ENCODE measurements at places on chromosomes 3 and 15.

DNA sequence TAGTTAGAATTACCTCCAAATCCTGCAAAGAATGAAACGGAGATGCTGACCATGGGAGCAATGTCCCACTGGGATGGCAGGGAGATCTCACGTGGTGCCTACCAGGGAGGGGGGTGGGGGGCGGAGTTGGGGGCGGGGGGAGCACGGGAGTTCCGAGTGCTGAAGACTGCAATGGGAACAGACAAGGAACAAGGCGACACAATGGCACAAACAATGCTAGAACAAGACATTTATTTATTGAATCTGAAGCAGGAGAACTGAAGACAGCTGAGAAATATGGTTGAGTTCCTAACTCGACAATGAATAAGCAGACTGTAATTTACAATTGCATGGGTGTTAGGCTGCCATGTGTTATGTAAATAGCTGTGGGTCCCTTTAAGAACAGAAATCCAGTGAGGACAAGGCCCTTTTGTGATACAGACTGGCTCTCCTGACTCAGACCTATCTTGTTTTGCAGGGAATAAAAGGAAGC is 91.2 kb downstream of the AQP9 start:
- no peak for DNase-seq

GRCh38 chr3:130379274-130379673 is 33.8 kb downstream of the COL6A5 start:
- no peak for DNase-seq

DNA sequence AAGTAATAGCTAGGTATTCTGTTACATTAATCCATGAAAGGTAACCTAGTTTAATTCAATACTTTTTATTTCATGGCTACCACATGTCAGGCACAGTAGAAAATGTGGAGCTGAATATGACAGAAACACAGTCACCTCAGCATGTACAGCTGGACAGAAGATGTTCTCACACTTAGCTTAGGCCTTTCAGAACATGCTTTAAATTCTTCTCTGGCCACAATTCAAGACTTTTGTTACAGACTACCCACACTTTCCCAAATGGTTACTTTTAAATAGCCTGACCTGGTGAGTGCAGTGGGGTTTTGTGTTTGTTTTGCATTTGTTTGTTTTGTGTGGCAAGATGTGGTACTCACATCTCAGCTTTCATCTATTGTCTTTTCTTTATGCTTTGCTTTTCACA is 1079.5 kb downstream of the IGSF11 start:
- no peak for DNase-seq

DNA sequence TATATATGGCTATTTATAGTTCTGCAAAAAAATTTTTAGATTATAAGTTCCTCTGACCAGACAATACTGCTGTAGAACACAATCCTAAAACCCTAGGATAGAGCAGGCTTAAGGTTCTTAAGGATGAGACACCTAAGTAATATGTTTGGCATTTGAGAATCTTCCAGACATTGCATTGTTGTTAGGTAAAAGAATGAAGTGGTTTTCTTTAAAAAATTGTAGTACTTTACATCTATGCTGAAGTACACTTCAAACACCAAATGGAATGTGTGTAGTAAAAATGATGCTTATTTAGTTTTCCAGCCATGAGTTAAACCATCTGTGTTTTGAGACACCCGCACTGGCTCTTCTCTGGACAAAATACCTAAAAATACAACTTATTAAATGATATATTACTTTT is 857.7 kb downstream of the OTOL1 start:
- no peak for DNase-seq

DNA sequence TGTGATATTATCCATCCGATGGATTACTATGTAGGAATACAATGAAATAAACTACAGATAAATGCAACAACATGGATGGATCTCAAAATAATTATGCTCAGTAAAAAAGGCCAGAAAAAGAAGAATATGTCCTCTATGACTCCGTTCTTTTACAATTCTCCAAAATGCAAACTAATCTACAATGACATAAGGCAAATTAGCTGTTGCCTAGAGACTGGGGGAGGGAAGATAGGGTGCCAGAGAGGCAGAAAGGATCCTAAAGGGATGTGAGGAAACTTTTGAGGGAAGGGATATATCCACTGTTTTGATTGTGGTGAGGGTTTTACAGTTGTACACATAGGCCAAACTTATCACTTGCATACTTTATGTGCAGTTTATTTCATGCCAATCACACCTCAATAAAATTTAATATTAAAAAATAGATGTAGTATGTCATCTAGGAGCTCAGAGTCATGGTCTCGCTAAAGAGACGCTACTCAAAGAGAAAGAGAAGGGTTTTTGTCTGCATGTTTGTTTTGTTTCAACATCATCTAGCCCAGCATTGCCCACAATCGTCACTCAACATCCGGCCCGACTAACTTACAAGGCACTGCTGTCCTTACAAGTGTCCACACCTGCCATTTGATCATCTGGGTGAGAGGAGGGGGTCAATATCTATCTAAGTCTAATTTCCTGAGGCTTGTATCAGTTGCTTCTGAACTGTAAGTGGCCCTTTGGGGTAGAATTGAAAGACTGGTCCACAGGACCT is 29.5 kb downstream of the HES1 start:
- no peak for DNase-seq

DNA sequence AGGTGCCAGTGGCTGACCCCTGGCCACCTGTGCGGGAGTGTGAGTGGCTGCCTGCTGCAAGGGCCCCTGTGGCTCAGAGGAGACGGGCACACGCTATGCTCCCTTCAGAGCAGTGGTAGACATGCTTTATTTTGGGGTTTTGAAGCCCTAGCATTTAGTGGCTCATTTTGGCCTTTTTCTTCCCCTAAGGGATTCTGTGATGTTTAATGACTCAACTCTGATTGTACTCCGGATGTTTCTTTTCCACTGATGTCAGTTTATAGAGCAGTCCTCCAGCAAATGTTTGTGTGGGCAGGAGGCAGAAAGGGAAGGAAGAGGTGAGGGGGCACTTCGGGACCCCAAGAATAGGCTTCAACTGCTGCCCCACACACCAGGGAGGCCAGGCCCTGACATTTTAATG is 288.9 kb upstream of the C2CD4B start:
- no peak for DNase-seq

GRCh38 chr3:186361762-186362536 is at the start of gene DGKG:
DGKG (minus strand) TSS chr3:186362234; CDS start chr3:186320459, 41,775 bp downstream.
- no peak for DNase-seq

- DNase-seq = no peak
Measured at GRCh38 chr15:39461536-39462130, 119.2 kb upstream of the THBS1 start.

DNA sequence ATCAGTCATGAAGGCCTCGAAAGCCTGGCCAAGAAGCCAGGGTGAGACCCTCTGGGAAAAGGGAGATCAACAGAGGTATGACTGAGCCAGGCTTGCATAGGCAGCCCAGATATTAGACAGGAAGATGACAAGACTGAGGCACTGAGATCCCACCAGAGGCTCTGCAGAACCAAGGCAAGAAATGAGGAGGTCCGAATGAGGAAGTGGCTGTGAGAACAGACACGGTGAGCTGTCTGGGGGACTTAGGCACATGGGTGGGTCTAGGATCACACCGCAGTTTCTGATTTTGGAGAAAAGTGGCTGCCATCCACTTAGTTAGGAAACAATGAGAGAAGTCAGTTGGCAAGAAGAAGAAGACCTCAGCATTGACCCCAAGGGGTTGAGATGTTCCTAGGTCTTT is 31.5 kb upstream of the PRSS50 start:
- no peak for DNase-seq

DNA sequence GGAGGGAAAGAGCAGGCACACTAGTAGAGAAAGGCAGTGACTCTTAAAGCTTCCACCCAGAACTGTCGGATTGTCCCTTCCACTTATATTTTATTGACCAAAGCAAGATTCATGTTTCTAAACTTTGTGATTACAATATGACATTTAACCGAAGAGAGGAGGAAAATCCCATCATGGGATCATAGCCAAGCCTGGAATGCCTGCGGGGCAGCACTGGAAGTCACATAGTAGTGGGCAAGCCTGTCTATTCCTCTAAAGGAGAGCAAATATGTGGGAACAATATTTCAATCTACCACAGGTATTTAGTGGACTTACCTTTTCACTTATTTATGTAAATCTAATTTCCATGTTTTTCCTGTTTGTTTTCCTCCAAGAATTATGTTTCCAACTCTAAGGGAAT is 3.8 kb upstream of the TMOD3 start:
- DNase-seq = no peak

DNA sequence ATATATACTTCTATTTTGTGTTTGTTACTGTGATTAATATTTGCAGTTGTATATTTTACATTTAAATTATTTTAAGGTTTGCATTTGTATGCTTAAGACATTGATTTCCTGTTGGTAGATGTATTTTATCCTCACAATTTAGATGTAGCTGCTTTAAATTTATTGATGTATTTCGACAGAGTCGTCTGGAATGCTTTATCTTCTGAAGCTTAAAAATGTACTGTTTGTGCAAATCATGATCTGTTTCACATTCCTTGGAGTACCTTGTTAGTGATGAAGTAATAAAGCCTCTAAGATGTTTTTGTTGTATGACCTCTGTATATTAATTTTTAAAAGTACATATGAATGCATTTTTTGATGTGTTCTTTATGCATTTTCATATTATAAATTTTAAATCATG is 1.9 kb downstream of the CHD2 start:
- no peak for DNase-seq

GRCh38 chr3:55203006-55203405 is 275.1 kb upstream of the LRTM1 start:
- no peak for DNase-seq

DNA sequence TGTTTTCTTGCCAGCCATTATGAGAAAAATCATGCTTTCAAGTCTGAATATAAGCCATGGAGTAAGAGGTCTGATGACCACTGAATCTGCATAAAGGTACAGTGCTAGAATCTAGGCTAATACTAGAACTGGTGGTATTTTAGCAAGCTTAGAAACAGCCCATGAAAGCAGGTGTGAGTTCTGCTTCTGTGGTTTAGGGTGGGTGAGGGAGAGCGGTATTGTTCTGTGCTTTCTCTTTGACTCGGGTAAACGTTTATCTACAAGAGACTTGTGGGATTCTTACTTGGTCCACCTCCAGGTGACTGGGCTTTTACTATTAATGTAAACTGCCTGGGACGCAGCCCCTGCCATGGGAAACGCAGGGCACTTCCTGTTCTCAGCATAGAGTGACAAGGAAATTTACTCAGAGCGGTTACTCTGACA is 55.2 kb downstream of the PGPEP1L start:
- no peak for DNase-seq

DNA sequence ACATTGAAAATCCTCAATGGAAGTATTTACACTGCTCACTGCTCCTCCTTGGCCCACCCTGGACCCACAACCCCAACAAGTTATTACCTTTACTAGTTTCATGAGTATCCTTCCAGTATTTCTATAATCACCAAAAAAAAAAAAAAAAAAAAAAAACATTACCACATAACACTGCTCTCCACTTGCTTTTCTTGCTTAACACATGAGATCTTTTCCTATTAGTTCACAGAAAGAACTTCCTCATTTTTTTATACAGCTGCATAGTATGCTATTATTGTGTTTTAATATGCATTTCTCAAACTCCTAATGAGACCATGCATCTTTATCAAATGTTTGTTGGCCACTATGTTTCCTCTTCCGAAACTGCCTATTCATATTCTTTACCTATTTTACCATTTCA is 14.6 kb downstream of the GABPB1 start:
- no peak for DNase-seq

DNA sequence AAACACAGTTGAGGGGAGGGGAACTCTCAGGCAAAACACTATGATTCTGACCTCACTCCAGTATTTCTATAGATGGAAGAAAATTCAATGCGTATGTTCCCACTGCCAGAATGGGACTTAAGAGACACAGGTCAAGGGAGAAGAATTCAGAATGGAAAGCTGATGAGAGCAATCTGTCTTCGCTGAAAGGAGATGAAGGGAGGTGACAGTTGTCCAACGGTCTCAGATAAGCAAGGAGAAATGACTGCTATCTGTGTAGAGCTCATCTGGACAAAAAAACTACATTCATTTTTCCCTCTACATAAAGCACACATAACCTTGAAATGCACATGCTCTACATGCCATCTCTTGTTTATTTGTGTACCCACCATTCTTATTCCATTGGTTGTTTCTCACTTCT is 405.1 kb downstream of the LSAMP start:
- DNase-seq = no peak

DNA sequence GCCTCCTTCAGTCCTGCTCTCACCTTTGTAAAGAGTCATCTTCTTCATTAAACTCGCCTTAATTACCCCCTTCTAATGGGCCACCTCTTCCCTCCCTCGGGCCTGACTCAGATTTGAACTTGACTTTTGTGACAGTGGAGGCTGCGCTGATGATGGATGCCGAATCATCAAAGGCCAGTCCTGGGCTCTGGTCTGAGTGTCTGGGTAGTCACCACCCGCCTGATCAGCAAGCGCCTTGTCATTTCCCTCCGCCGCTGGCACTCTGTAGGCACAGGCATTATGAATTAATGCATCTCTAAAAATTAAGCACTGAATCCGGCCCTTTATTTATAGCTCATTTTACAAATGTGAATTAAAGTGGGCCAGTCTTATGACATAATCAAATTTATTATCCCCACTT is 116.7 kb upstream of the PROK2 start:
- no peak for DNase-seq
